AG08395 (cell line): ENCODE measurements at places on chromosomes 2 and 18.

DNA sequence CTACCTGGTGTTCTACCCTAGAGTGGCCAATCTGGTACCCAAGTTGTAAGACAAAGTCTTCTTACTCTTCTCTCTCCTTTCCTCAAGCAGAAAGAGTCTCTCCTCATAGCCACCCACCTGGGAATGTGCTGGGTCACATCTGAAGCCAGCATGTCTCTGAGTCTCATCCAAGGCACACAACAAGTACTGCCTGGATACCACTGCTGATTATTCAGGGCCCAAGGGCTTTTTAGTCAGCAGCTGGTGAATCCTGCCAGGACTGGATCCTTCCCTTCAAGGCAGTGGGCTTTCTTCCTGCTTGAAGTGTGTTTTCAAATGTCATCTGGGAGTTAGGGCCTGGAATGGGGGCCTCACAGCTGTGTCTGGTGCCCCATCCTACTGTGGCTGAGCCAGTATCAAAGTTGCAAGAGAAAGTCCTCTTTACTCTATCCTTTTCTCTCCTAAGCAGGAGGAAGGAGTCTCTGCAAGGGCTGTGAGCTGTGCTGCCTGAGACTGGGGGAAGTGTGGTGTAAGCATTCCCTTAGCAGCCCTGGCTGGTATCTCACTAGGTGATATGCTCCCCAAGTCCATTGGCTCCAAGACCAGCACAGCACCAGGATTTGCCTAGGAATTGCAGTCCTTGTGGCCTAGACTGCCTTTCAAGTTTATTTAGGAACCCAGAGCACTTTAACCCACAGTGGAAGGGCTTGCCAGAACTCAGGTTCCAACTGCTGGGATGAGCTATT is 27.2 kb downstream of the OXER1 start:
- DNase-seq = no peak

GRCh38 chr2:199883474-199884212 is 27.4 kb upstream of the C2orf69 start:
- DNase-seq = no peak

- no peak for DNase-seq
Measured at GRCh38 chr2:236124182-236124893, 43.8 kb downstream of the GBX2 start.

DNA sequence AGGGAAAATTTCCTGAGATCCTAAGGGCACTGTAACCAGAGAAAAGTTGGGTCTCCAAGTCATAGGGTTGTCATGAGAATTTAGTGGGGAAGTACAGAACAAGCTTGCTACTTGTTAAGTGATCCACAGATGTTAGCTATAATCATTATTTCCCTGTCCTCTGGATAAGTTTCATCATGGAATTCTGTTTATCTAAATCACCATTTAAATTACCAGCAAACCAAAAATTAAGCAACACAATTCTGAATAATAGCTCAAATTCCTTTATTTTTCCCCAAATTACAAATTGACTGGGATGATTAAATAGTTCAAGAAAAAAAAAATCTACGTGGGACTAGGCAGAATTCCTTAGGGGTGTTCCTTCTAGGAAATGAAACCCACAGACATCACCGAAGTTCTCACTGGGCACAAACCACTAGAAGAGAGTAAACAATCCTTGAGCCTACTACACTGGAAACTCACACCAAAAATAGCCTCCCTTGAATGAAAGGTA is 159.5 kb downstream of the COL6A3 start:
- peak; percentile 51 for DNase-seq

DNA sequence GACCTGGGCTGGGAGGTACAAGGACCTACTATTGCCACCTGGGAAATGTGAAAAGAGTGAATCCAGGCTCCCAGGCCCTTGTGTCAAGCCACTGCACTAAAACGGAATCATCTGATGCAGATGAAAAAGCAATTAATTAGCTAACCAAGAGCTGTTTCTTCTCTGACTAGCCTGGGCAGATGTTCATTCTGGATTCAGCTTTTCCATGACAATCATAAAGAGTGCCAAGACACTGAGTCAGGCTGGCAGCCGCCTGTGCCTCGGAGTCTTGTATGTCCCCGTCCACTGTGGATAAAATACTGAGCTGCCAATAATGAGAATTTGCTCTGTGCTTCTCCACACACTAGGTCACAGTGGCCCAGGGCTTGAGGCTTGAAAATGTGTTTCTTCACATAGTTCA is 21.7 kb upstream of the LCLAT1 start:
- peak; percentile 91 for DNase-seq

GRCh38 chr2:121283670-121284462 is 1.1 kb downstream of the TFCP2L1 start:
- DNase-seq = no peak

DNA sequence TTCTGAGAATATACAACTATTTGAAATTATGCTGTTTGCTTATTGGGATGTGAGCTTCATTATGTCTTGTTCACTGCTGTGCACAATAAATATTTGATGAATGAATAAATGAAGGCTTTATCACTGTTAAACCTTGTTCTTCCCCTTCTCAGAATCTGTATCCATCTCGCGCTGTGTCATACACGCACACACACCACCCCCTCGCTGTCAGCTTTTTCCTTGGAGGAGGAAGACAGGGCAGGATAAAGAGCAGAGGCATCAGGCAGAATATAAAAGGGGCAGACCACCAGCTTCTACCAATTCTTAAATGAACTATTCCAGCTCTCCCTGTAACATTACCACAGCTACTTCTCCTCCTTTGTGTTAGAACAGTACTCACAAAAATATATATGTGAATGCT is 75.0 kb downstream of the CD226 start:
- no peak for DNase-seq

DNA sequence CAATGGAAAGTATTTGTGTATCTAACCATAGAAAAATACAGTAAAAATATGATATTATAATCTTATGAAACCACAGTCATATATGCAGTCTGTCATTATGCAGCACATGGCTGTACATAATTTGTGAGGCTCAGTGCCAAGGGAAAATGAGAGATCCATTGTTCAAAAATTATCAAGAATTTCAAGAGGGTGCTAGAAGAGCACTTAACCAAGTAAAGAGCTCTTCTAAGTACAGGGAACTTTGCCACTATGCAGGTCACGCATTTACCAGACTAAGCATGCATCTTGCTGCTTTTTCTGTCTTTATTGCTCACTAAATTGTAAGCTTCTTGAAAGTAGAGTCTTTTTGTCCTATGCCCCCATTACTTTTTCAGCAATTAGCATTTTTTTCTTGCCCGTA is 438.0 kb downstream of the LRP1B start:
- DNase-seq = no peak

DNA sequence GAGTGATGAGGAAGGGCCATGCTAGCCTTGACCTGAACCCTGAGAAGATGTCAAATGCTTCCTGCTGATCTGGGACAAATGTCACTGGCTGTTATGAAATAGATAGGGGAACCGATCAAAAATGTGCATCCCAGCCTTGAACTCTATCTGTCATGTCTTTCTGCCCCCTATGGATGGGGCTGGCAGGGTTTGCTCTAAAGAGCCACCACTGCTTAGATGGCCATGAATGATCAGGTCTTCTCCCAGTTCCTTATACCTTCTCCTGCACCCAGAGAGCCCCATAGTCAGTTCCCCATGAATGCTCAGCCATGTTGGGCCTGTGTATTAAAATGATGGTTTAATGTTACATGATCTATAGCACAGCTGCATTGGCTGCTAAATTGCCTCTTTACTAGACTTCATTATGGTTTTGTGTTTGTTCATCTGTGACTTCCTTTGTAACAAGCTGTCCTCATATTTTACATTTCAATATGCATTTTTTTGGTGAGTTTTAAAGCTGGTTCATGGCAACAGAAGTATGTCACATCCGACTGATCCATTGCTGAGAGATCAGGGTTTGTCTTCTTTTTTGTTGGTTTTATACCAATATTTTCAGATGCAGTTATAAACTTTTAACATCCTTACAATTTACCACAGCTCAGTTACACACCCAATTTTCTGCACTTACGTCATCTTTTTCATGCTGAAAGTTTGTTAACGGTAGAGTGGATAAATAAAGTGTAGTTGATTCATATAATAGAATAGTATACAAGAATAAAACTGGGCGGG is 56.3 kb upstream of the SMAD2 start:
- DNase-seq = no peak

GRCh38 chr18:32072321-32072720 is 19.4 kb upstream of the RNF138 start:
- peak; percentile 12 for DNase-seq

GRCh38 chr18:44630118-44630517 is 50.6 kb upstream of the SETBP1 start:
- DNase-seq = no peak

- peak; percentile 36 for DNase-seq
Measured at GRCh38 chr18:2948038-2948437, 64.9 kb downstream of the LPIN2 start.

GRCh38 chr2:173109253-173110188 is 33.9 kb downstream of the MAP3K20 start:
- peak; percentile 48 for DNase-seq

GRCh38 chr2:80748592-80748991 is 444.0 kb upstream of the LRRTM1 start:
- no peak for DNase-seq

DNA sequence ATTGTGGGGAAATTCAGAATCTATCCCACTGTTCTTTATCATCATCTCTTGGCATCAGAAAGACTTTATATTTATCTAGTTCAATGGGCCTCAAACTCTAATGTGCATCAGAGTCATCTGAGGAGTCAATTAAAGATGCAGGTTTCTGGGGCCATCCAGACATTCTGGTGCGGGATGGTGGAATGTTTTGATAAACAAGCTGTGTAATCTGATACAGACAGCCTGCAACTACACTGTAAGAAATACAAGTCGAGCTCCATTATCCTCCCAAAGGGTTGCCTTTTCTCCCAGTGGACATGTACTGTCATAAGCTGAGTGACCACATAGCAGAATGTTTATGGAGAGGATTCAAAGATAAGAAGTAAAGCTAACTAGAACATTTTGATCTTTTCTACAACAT is 515.3 kb upstream of the DCC start:
- DNase-seq = no peak

GRCh38 chr18:48777026-48777743 is 173.6 kb downstream of the SMAD7 start:
- peak; percentile 66 for DNase-seq

GRCh38 chr18:48896875-48897511 is 53.8 kb downstream of the SMAD7 start:
- no peak for DNase-seq

DNA sequence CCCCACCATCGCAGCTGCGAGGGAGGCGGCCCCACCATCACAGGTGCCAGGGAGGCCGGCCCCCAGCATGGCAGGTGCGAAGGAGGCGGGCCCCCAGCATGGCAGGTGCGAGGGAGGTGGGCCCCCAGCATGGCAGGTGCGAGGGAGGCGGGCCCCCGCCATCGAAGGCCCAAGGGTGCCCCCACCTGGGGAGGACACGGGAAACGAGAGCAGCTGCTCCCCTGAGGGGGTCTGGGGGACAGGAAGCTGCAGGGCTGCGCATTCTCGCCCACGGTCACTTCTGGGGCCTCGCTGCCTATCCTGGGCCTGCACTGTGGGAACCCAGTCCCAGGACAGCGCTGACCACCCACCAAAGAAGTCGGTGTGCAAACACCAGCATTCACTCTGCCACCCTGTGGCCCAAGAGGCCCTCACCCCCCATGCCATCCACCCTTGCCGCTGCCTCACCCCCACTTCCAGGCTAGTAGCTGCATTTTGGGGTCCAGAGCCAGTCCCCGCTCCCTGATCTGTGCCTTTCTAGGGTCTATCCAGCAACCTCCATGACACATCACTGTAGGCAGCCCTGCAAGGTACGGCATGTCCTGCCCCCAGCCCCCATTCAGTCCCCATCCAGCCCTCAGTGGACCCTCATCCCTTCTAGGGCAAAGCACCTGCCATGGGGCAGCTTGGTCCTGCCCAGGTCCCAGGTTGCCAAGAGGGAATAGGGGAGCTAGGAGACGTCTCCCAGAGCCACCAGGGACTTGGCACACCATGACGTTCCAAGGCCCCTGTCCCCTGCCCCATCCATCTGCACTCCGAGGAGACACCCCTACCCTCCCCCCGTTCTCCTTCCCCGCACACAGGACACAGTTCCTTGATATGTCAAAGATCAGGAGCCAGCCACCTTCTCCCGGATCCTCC is 24.0 kb upstream of the GPC1 start:
- no peak for DNase-seq

DNA sequence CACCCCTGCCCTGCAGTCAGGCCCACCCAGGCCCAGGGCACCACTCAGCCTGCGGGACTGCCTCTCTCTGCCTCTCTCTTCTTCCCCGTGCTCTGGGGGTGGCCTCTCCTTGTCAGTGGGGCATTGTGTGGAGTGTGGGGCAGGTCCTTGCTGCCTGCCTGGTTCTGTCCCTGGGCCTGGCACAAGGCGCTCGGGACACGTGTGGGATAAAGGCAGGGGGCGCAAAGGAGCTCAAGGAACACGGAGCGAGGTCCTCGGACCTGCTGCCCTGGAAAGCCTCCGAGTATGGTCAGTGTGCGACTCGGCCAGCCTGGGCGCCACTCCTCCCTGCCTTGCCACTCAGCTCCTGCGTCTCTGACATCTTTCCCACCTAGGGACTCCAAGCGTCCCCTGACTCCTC is 262.2 kb downstream of the HDAC4 start:
- no peak for DNase-seq

DNA sequence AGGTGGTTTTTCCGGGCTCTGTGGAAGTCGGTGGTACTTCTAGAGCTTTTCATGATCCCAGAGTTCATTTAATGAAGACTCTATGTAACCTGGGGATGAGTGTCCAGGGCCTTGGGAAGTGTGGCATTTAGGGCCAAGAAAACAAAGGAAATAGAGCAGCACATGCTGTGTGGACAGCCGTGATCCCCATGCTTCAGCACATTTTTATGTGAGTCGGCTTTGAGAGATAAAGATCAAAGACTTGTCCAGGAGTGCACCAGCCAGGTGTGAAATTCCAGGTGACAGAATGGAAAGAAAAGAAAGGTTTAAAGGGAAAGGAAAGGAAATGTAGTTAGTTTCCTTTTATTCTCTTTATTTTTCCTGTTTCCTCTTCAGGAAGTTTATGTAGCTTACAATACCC is 258.0 kb upstream of the NRP2 start:
- no peak for DNase-seq

GRCh38 chr2:222179592-222179991 is 119.2 kb downstream of the PAX3 start:
- DNase-seq = no peak

- DNase-seq = no peak
Measured at GRCh38 chr18:79871481-79872091, 73.8 kb downstream of the KCNG2 start.

- no peak for DNase-seq
Measured at GRCh38 chr18:28123401-28124030, 53.4 kb downstream of the CDH2 start.

- DNase-seq = no peak
Measured at GRCh38 chr2:163802284-163802683, 66.5 kb upstream of the FIGN start.

GRCh38 chr2:103402336-103402735 is 640.5 kb downstream of the TMEM182 start:
- no peak for DNase-seq

GRCh38 chr2:203549406-203549805 is 14.3 kb upstream of the RAPH1 start:
- peak; percentile 56 for DNase-seq

- DNase-seq = no peak
Measured at GRCh38 chr2:23256643-23257042, 128.3 kb upstream of the KLHL29 start.

GRCh38 chr2:221527776-221528309 is 44.3 kb downstream of the EPHA4 start:
- DNase-seq = no peak

GRCh38 chr2:164054651-164055050 is 318.8 kb upstream of the FIGN start:
- no peak for DNase-seq
